ENCODE measurements at places on chromosomes 3 and 15. TPM values are rescaled to one million over a fixed set of nuclear protein-coding genes. Genes with fewer than 3 reads are reported as not detected.

PLEKHO2 gene
- 22.3 TPM for total RNA-seq

SLC22A13 gene
- total RNA-seq = 1.2 TPM

ITIH1 gene
- total RNA-seq = 0.17 TPM

IL5RA gene
- not detected for total RNA-seq

TBC1D5 gene
- total RNA-seq = 80.4 TPM

COL6A5 gene
- total RNA-seq = not detected

PRR20G gene
- total RNA-seq = not detected
